Endothelial cell of umbilical vein (primary cell): ENCODE measurements at places on chromosomes 11 and 22. TPM values are rescaled to one million over a fixed set of nuclear protein-coding genes. Genes with fewer than 3 reads are reported as not detected.

- H3K36me3 ChIP-seq: peaks cover 26% of the 10 kb centered on the region
- DNase-seq: peak; percentile 43
- no peaks in the 10 kb centered on the region for H3K27me3 ChIP-seq
- no peak overlapping the region for H3K27ac ChIP-seq
Measured at GRCh38 chr22:50276143-50276542, 6.0 kb upstream of the MAPK11 start.

- no peaks in the 10 kb centered on the region for H3K27me3 ChIP-seq
- no peak overlapping the region for H3K4me3 ChIP-seq
- H3K27ac ChIP-seq: no peak overlapping the region
- H3K4me1 ChIP-seq: no peaks in the 10 kb centered on the region
- no peaks in the 10 kb centered on the region for H3K36me3 ChIP-seq
- no peak for DNase-seq
Measured at GRCh38 chr11:105189581-105189980, 50.0 kb upstream of the CARD18 start.

DNA sequence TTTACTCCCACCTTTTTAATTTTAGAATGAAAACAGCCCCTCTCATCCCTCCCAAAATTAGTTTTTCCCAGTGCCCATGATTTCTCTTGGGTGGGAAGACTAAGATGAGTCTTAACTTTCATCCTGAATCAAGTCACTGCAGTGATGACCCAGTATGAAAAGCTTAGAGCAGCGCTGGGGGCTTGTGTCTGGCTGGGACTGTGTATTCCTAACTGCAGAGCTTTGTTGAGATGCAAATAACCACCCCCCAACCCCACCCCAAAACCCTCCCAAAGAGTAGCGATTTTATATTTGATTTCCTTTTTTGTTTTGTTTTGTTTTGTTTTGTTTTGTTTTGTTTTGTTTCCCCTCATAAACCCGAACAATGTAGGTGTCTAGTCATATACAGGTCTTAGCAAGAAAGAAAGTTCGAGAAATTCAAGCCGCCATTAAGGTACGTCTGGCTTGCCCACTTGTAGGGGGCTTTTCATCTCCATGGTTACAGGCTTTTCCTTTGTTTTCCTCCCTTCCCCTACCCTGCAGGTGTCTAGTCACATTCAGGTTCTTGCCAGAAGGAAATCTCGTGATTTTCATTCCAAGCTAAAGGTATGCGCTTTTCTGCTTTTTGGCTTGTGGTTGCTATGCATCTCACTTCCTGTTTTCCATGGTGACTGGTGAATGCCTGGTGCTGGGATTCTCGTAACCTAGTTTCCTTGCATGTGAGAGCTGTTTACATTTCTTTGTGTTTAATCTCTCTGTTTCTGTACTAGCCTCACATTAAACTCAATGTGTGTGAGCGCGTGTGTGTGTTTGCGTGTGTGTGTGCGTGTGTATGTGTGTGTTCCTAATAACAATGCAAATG, 144.6 kb upstream of the RASSF10 start:
- peak overlapping the region; percentile 32 for H3K27ac ChIP-seq
- no peaks in the 10 kb centered on the region for H3K27me3 ChIP-seq
- peaks cover 7% of the 10 kb centered on the region for H3K4me1 ChIP-seq

GRCh38 chr11:78392854-78393253, 24.8 kb downstream of the GAB2 start:
- no peak overlapping the region for H3K4me3 ChIP-seq
- DNase-seq: no peak
- no peaks in the 10 kb centered on the region for H3K27me3 ChIP-seq
- peaks cover 4% of the 10 kb centered on the region for H3K4me1 ChIP-seq
- H3K36me3 ChIP-seq: no peaks in the 10 kb centered on the region
- no peak overlapping the region for H3K27ac ChIP-seq

DNA sequence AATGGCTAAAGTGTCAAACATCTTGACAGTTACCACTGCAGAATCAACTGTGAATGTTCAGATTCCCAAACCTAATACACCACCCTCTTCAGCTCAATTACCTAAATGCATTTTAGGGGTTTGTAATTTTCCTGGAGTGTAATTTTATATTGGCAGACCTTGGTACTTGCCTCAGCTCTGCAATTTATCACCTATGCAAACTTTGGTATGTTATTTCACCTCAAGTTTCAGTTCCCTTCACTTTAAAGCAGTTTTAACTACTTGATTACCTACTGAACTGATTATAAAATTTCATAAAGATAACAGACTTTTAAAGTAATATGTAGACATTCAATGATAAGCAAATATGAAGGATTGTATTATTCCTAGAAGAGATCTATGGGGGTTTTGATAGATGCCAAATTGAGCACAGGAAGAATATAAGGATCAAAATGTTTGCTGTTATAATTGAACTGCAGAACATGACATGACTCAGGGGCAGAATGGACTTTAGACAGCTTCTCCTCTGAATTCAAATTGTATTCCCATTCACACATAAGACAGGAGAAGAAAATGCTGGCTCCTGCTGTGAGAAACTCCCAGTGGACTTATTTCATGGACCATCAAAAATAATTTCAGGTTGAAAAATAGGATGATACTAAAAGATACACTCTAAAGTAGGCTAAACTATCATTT, 491.5 kb upstream of the LUZP2 start:
- no peak for DNase-seq
- H3K36me3 ChIP-seq: no peaks in the 10 kb centered on the region
- no peak overlapping the region for H3K4me3 ChIP-seq
- no peaks in the 10 kb centered on the region for H3K4me1 ChIP-seq
- H3K27me3 ChIP-seq: no peaks in the 10 kb centered on the region
- H3K27ac ChIP-seq: no peak overlapping the region

DNA sequence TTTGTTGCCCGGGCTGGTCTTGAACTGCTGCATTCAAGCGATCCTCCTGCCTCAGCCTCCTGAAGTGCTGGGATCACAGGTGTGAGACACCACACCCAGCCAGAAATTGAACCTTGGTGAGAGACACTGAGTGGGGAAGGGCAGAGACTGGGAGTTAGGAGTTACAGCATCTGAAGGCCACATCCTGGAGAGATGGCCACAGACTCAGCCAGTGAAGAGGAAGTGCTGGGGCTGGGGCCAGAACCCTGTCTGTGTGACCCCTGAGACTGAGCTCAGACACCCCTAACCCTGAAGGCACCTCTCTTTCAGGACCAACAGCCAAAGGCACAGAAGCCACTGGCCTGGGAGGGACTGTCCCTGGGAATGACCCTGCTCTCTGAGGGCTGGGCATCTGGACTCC, 33.8 kb downstream of the TXN2 start:
- no peak overlapping the region for H3K27ac ChIP-seq
- peaks cover 19% of the 10 kb centered on the region for H3K4me1 ChIP-seq
- DNase-seq: no peak
- H3K4me3 ChIP-seq: no peak overlapping the region

- peak overlapping the region; percentile 92 for H3K27ac ChIP-seq
- H3K4me3 ChIP-seq: peak overlapping the region; percentile 80
- peaks cover 34% of the 10 kb centered on the region for H3K36me3 ChIP-seq
- no peaks in the 10 kb centered on the region for H3K27me3 ChIP-seq
Measured at GRCh38 chr22:49963647-49964026, 3.1 kb downstream of the PIM3 start.

DNA sequence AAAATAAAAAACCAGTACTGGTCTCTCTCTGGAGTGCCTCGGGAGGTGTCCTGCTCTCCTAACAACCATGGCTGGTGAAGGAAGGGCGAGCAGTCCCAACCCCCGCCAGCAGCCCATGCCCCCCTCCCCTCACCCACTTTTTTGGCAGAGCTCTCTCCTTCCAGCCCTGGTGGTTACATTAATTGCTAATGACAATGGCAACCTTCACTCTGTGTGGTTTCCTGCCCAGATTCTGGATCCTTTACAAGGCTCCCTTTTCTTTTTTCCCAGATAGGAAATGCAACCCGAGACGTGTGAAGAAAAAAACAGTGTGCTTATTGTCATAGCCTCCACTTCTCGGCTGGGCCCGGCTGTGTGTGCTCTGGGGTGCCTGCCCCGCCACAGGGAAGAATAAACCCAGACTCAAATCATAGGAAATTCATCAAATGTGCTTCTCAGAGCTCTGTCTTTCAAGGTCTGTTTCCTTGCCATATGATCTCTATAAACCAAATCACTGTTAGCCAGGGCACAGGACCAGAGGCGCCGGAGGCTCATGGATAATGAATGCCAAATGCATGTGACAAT, 513.0 kb downstream of the SOX6 start:
- no peaks in the 10 kb centered on the region for H3K36me3 ChIP-seq
- DNase-seq: peak; percentile 64
- no peak overlapping the region for H3K4me3 ChIP-seq
- H3K27ac ChIP-seq: no peak overlapping the region

DNA sequence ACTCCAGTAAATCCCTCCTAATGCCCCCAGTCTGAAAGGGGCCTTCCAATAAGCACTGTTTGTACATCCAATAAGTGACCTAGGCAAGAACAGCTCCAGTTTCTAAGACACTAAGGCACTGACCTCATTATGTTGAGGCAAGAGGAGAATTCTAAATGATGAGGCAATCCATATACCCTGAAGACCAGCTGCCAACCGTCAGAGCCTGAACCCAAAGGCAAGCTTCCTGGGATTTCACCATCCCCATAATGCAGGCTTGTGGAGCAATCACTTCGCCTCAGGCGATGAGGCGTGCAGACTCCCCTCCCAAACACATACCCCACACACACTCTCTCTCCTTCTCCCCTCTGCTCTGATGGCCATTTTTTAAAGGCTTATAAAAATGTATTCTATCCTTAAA, 49.5 kb downstream of the LGR4 start:
- no peak for DNase-seq
- no peak overlapping the region for H3K4me3 ChIP-seq
- H3K4me1 ChIP-seq: no peaks in the 10 kb centered on the region
- H3K27me3 ChIP-seq: no peaks in the 10 kb centered on the region
- no peak overlapping the region for H3K27ac ChIP-seq

GRCh38 chr11:65452806-65453490, 30.4 kb downstream of the NEAT1 start:
- no peaks in the 10 kb centered on the region for H3K36me3 ChIP-seq
- H3K27me3 ChIP-seq: no peaks in the 10 kb centered on the region
- H3K27ac ChIP-seq: no peak overlapping the region
- no peaks in the 10 kb centered on the region for H3K4me1 ChIP-seq
- no peak for DNase-seq
- no peak overlapping the region for H3K4me3 ChIP-seq

DNA sequence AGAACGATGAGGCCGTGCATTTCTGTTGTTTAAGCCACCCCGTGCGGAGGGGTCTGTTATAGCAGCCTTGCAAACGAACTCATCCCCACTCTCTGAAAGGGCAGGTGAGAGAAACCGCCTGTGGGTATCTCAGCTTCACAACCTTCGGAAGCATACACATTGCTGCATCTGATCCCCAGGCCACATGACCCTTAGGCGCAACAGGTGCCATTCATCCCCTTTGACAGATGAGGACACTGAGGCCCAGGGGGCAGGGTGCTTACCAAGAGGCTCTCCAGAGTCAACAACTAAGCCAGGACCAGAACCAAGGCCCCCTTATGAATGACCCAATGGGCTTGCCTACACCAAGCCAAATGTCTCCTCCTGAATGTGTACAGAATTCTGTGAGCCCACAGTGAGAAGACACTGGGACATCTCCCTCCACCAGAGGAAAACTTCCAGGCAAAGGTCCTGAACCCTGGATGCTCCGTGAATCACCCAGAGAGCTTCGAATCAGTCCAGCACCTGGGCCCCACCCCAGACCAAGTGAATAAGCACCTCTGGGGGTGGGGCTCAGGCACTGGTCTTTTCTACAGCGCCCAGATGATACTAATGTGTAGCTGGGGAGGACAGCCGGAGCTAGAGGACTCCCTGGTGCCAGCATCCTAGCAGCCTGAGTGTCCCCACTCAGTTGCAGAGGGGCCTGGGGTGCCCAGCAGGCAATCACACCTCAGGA, 83.2 kb downstream of the BUD13 start:
- no peak overlapping the region for H3K27ac ChIP-seq
- no peaks in the 10 kb centered on the region for H3K36me3 ChIP-seq
- H3K4me1 ChIP-seq: no peaks in the 10 kb centered on the region
- no peak for DNase-seq
- no peak overlapping the region for H3K4me3 ChIP-seq

GRCh38 chr11:2448661-2449547, 4.1 kb downstream of the KCNQ1 start:
- H3K27ac ChIP-seq: no peak overlapping the region
- no peaks in the 10 kb centered on the region for H3K36me3 ChIP-seq
- no peak for DNase-seq
- no peak overlapping the region for H3K4me3 ChIP-seq

DNA sequence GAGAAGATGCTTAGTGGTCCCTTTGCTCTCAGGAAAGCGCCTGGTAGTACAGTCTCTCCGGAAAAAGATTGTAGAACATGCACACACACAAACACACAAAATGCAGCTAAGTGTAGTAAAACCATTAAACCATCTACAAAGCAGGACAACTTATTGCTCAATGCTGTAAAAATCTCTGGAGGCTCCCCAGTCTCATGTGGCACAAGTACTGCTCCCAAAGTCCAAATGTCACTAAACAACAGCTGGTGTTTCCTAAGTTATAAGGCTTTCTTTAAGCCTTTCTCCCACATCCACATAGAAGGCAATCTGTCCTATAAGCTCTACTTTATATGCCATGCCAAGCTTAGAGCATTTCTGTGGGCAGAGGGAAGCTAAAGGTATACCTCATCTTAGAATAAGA, 32.9 kb downstream of the CDON start:
- H3K27ac ChIP-seq: no peak overlapping the region
- no peak overlapping the region for H3K4me3 ChIP-seq
- H3K36me3 ChIP-seq: no peaks in the 10 kb centered on the region
- DNase-seq: no peak
- no peaks in the 10 kb centered on the region for H3K27me3 ChIP-seq

Gene HORMAD2
- not detected in 2 replicates for polyA plus RNA-seq

Gene GDPD4
- not detected in 2 replicates for polyA plus RNA-seq

Gene RIMBP3B
- not detected in 2 replicates for polyA plus RNA-seq

Gene CRYBA4
- polyA plus RNA-seq: not detected in 2 replicates

Gene MOGAT2
- not detected in 2 replicates for polyA plus RNA-seq

Gene OR2D2
- polyA plus RNA-seq: 0.08 and 0.18 TPM in 2 replicates

Gene PDGFD
- polyA plus RNA-seq: 6.2 and 6.3 TPM in 2 replicates

Gene CATSPER1
- 0.68 and 0.89 TPM in 2 replicates for polyA plus RNA-seq
